ENCODE measurements at places on chromosomes 3 and 15.

DNA sequence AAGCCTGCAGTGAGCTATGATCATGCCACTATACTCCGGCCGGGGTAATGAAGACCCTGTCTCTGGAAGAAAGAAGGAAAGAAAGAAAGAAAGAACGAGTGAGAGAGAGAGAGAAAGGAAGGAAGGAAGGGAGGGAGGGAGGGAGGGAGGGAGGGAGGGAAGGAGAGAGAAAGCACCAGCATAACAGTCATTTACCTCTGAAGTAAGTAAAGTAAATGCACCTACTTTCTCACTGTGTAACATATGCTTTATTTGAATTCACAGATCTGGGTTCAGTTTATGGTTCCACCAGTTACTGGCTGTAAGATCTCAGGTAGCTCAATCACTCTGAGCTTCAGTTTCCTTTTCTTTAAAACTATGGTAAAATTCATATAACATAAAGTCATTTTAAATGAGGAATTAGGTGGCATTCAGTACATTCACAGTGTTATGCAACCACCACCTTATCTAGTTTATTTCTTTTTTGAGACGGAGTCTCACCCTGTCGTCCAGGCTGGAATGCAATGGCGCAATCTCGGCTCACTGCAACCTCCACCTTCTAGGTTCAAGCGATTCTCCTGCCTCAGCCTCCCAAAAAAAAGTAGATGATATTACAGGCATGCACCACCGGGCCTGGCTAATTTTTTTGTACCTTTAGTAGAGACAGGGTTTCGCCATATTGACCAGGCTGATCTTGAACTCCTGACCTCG is 16.1 kb upstream of the RAD54L2 start:
- no peak for DNase-seq

DNA sequence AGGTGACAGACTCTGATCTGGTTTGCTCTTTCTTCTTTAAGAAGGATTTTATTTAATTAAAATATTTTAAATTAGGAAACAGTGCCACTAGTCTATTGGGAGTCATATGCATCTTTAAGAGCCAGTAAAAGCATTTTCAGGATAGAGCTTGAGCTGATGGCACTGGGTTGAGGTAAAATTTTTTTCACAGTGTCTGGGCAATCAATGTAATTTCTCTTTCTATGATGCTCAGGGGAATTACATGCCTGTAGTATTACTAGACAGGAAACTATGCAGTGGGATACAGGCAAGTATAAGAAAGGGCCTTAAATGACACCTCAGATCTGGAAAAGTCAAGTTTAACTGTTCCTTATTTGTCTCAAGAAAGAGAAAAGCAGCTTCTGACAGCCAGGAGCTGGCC is 76.4 kb downstream of the GAP43 start:
- no peak for DNase-seq

DNA sequence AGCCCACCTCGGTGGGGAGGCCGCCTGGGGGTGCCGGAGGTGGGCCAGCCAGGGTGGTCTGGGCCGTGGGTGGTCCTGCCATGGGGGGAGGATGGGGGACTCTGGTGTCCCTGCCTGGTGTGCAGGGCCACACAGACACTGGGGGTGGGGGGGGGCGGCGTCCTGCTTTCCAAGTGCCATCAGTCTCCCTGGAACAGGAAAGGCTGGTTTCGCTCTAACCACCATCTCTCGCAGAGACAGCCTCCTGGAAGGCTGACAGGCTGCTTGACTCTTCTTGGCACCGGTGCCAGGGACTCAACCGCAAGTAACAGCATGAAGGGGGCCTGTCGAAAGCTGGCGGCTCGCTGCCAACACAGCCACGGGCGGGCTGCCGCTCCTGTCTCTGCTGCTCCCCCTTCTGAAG is 40.3 kb downstream of the RGMA start:
- no peak for DNase-seq

- DNase-seq: no peak
These were observed 58.5 kb upstream of the UTS2B start for GRCh38 chr3:191388823-191389222.

GRCh38 chr3:89171687-89172545 is 64.5 kb downstream of the EPHA3 start:
- no peak for DNase-seq

DNA sequence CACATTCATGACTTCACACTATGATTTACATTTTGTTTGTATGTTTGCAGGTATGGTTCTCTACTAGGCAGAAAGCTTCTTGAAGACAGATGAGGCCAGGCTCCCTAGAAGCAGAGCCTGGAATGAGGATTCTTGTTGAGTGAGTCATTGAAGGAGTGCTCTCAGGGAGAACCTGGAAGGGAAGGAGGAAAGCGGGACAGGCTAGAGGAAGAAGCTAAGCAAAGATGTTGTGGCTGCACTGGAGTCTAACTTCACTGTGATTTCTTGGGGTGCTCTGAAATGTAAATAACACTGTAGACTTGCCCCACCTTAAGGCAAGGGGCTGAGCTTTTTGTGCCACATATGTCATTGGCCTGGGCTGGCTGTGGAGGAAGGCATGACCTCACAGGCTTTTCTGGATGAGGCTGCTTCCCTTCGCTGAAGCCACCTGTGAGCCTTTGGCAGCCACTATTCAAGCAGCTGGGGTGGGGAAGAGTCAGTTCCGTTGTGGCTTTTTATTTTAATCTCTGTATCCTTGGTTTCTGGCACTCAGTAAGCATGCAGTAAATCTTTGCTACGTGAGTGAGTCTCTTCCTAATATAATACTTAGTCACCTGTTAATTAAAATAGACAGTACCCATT is 307.3 kb downstream of the SV2B start:
- DNase-seq: no peak

- no peak for DNase-seq
These were observed 61.8 kb downstream of the GAP43 start for GRCh38 chr3:115685097-115685496.

- DNase-seq: no peak
These were observed 342.1 kb downstream of the SLC9A9 start for GRCh38 chr3:143506190-143506589.

- no peak for DNase-seq
These were observed 119.2 kb downstream of the CTNNB1 start for GRCh38 chr3:41318520-41318919.

- no peak for DNase-seq
These were observed 222.1 kb upstream of the ADAMTS9 start for GRCh38 chr3:64909757-64910467.

GRCh38 chr3:110343945-110344344 is 727.7 kb upstream of the NECTIN3 start:
- DNase-seq: no peak

DNA sequence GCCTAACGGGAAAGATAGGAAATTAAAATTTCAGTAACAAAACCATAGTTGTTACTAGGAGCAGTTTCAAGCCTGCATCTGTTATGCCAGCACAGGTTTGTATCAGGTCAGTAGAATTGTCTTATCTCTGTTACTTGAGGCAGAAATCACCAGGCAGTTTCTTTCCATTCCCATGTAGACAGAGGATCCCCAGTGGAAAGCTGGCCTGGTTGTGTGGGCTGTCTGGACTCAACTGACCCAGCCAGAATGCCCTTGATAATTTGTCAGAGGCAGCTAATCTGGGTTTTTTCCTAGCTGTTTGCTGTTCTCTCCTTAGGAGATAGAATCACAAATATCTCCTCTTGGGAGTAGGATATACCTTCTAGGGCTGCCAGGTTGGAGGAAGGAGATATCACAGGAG is 1044.7 kb downstream of the IGSF11 start:
- DNase-seq: no peak

DNA sequence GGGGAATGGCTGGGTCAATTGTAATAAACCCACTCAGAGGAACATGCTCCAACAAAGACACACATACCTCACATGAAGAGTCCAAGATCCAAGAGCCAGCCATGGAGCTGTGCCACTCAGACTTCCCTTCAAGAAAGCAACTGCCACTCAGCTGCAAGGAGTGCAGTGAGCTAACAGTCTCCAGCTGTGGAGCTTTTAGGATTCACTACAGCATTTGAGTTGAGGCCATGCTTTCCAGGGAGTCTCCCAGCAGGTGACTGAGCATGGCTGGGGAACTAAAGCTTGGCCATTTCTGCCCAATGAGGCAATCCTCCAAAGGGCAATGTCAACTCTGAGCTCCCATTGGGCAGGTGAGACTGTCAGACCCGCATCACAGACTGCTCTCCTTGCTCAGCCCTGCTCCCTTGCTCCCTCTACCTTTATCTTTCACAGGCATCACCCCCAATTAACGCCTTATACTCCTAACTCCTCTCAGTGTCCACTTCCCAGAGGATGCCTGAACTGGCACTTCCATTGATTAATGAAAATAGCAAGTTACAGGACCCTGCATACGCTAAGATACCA is 165.3 kb upstream of the CTNNB1 start:
- no peak for DNase-seq

DNA sequence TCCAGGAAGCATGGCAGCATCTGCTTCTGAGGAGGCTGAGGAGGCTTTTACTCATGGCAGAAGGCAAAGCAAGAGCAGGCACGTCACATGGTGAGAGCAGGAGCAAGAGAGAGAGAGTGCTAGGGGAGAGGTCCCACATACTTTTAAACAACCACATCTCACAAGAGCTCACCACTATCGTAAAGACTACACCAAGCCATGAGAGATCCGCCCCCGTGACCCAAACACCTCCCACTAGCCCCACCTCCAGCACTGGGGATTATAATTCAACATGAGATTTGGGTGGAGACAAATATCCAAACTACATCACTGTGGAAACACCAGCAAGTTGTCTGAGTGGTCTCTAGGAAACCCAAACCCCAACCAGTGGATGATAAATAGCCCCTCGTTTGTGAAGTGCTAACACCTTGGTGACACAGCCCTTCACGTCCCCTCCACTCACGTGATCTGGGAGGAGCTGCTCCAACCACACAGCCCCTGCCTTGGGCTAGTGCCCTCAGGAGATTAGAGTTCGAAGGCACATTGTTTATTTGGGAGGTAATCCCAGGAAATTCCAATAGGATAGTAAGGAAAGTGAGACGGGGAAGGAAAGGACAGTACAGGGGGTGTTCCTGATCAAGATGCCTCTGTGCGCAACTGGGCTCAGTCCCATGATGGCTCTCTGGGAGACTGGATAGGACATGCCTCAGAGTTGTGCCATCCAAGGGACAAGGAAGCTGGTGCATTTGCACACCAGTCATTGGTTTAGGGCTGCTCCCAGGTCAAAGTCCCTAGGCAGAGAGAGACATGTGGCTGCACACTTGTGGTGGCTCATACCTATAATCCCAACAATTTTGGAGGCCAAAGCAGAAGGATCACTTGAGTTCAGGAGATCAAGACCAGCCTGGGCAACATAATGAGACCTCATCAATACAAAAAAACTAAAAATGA is 80.6 kb upstream of the CTNNB1 start:
- DNase-seq: no peak

DNA sequence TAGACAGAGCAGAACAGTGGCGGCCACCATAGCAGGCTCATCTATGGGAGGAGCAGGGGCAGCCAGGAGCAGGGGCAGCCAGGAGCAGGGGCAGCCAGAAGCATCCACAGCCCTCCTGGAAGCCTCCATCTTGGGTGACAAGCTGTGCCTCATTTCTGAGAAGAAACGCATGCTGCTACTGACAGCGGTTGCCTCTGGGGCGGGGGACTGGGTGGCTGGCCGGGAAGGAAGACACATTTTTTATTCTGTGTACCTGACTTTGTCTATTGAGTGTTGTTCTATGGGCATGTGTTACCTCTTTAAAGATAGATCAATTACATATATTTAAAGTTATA is 71.5 kb upstream of the KLF13 start:
- DNase-seq: no peak

- no peak for DNase-seq
These were observed 67.7 kb downstream of the LDHAL6B start for GRCh38 chr15:59274126-59274970.

DNA sequence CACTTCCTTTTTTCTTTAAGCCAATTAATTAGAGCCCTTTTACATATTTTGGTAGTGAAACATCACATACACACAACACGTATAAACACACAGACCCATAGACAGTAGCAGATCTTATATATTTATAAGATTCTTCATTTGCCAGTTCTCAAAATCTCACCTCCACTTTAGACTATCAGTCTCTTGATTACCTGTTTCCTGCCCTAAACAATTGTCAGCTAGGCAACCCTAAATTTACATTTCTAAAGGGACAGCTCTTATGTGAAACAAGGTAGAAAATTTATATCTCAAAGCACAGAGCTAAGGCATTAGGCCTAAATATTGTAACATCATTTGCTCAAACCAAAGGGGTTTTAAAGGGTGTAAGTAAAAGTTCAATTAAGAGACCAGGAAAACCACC is 28.9 kb downstream of the SETMAR start:
- no peak for DNase-seq

DNA sequence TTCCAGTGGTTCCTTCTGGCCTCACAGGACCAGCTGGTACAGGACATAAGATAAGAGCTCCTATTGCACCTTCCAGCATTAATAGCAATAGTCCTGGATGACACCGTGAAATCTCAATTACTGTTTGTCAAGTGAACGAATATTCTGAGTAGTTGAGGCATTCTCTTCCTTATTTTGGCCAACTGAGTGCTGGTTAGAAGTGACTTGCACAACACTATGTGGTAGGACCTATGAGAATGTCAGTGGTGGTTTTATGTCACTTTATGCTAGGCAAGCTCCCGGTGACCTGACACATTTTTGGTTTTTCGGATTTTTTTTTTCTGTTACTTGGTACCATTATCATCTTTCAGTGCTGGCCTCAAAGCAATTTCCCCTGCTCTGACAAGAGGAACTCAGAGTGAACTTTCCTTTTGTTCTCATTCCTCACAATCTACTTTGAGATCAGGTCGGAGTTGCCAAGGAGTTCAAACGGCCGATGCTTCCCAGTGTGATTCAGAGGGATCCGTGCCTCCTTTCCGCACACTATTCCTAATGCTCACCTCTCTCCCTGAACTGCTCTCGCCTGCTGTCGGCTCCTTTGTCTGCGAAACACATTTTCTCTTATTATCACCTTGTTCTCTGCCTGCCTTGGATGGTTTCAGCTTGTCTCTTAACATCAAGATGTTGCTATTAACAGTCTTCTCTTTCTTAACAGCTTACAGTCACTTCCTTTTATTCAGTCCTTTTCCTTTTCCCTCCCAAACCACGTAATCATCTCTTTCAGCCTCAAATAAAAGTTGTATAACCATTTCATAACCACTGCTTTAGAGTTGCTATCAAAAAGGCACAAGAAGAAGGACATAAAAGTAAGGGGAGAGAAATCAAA is 35.8 kb downstream of the QTRT2 start:
- DNase-seq: no peak

DNA sequence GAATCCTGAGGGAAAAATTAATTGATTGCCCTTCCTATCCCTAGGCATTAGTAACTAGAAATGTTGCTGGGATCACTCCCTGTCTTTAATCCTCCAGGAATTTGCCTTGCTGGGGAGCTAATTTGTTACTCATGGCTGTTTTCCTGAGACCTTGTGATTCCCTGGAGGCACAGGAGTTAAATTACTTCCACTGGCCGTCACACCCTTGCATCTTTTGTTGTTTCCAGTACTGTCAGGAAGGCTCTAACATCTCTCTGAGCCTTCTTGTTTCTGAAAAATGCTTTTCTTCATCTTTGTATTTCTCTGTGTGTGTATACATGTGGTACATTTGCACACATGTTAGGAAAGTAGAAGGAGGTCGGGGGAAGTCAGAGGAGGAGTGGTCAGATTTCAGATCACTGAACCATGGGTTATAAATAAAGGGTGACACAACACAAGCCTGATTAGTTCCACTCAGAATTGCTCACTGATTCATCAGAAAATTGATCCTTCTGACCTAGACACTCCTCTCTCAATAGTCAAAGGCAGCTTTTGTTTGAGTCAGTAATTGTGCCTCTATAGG is 23.5 kb upstream of the LRRFIP2 start:
- DNase-seq: no peak

- DNase-seq: no peak
These were observed 149.6 kb downstream of the MAGI1 start for GRCh38 chr3:65888980-65889706.

GRCh38 chr3:140950863-140951262 is 9.2 kb downstream of the SLC25A36 start:
- DNase-seq: no peak
